ENCODE measurements at places on chromosomes 7 and 10.

DNA sequence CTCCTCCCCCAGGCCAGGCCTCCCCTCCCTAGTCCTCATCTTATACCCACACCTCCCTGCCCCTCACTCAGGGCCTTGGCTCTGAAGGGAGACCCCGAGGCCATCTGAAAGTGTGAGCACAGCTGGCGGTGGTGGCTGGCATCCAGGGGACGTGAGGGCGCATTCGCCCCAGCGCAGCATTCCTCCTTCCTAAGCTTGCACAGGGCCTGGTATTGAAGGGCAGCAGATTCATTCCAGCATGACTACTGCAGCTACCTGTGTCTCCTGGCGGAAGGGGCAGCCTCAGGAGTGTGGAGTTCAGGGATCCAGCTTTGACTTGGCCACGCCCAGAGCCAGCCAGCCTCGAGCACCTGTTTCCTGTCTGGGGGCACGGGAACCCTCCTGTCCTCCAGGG lies 72.6 kb downstream of the PARP12 start:
- DNase-seq: no peak

DNA sequence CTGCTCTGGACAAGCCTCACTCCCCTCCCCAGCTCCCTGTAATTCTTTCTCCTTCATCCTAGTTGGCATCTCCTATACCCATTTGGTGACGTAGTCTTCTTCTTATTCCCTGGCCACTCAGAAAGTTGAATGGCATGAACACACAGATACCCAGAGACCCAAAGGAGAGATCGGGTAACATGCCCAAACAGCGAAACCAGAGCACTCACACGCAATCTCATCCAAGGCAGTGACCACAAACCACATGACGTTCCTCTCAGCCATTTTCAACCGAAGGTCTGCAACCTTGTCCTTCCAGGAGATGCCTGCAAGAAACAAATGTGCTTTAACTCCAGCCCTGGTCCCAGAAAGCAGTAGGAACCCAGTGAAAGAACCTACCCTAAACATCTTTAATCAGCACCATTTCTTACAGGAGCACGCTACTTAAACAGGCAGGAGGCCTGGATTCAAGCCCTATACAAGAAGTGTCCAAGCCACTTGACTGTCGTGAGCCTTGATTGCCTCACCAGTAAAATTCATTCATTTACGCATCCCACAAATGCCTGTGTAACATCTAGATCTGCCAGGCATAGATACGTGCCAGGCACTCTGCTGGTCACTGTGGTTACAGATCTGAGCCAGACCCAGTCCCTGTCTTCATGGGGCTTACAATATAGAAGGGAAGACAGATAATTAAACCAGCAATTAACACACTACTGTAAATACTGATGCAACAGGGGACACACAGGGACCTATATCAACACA lies 37.1 kb downstream of the XPNPEP1 start:
- DNase-seq: peak; percentile 63

DNA sequence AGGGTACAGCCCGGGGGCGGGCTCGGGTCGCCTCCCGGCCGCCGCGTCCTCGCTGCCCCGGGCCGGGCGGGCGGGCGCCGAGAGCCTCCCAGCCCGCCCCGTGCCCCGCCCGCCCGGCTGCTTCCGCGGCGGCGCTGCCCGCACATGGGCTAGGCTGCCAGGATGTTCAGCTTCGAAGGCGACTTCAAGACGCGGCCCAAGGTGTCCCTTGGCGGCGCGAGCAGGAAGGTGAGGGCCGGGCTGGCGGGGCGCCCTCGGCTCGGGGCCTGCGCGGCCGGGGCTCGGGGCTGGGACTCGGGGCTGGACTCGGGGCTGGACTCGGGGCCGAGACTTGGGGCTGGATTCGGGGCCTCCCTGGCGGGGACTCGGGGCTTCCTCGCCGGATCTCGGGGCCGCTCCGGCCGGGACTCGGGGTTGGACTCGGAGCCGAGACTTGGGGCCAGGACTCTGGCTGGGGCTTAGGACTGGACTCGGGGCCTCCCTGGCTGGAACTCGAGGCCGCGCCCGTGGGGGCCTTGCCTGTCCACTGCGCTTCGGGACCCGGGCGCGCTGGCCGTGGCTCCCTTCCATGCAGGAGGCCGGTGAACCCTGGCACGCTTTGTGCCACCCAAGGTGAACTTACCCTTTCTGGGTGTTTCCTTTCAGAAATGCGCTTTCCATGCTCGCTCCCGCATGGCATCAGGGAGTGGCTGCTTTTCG lies 534 bp downstream of the UBE3C start:
- peak; percentile 77 for DNase-seq

GRCh38 chr10:61125560-61126170 lies 181.7 kb upstream of the RHOBTB1 start:
- peak; percentile 10 for DNase-seq

- DNase-seq: no peak
These were observed 52.9 kb downstream of the ELMO1 start for GRCh38 chr7:37395618-37396259.

GRCh38 chr10:14648946-14649345 lies 125.8 kb downstream of the FAM107B start:
- DNase-seq: no peak
